ENCODE measurements at places on chromosomes 5 and 9.

- no peak for DNase-seq
These were observed 12.8 kb downstream of the NKD2 start for GRCh38 chr5:1021136-1021968.

DNA sequence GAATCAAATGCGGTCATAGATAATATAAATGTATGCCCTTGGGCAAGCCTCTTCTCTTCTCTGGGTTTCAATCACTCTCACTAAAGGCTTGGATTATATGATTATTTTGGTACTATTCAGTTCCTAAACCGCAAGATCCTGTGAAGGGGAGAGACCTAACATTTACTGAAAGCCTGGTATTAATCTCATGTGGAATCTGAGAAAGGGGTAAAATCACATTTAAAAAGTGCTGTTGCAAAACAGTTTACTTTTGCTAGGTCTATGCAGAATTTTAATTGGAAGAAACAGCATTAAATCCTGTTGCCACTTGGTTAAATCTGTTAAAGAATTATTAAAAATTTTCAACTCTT, 50.7 kb downstream of the SLC44A1 start:
- DNase-seq, result no peak

DNA sequence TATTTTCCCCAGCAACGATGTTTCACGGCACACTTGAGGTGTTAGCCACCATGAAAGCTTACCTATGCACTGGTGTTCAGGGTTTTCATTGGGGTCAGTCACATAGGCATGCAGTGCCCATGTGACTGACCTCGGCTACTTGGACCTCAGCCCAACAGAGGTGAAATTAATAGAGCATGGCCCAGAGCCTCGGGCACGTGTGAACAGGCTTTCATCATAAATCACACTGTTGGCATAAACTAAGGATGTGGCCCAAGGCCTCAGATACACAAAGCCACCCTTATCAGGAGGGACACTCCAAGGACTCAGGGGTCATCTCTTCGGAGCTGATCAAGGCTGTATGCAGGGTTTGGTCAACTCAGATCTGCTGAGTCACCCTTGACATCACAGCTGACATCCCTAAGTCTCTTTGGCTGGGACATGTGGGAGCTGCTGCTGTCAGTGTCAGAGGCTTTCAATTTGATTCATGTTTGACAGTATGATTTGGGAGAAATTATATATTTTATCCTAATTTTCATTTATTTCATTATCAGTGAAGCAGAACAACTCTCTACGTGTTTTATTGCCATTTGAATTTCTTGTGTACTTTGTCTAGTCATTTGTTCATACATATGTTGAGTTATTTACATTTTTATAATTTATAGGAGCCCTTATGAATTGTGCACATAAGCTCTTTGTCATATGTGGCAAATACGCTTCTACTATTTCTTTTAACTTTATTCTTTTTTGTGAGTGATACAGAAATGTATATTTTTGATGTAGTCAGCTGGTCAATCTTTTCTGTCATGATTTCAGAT, 59.7 kb upstream of the ANKRD33B start:
- DNase-seq, result no peak

GRCh38 chr5:150945947-150946346, 41.2 kb upstream of the ZNF300 start:
- DNase-seq, result no peak

- DNase-seq, result peak; percentile 6
These were observed 50.7 kb downstream of the ARRDC3 start for GRCh38 chr5:91332267-91333045.

DNA sequence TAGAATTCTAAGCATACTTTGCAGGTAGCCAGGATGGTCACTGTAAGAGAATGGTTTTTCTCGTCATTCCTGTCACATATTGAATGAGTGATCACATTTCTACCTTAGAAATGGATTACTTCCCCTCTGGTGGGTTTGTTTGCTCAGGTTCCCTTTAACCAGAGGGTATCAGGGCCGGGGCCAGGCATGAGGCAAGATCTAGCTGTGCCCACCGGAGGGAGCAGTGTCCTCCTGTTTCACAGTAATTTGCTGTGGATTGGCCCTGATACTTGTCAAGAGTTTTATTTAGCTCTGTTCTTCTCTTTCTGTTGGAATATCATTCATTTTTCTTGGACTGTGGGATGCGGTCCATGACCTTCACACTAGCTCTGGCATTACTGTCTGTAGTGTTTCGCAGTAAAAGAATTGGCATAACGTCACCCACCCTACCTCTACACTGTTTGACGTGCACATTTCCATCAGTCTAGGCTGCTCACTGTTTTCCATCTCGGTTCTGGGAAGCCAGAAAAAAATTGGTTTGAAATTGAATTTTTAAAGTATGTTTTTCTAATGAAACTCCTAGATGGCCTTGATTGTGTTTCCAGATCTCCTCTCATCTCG, 42.4 kb upstream of the ZBED3 start:
- no peak for DNase-seq

Measured in epithelial cell of prostate (primary cell).